ENCODE measurements at places on chromosomes 6 and 20. TPM values are rescaled to one million over a fixed set of nuclear protein-coding genes. Genes with fewer than 3 reads are reported as not detected.

The ERVFRD-1 gene
- total RNA-seq, result not detected

The VSX1 gene
- not detected for total RNA-seq

The HLA-DQB1 gene
- total RNA-seq, result 6.5 TPM

- H3K27me3 ChIP-seq, result peaks cover 4% of the 10 kb centered on the region
- no peak overlapping the region for H3K4me3 ChIP-seq
- H3K36me3 ChIP-seq, result no peaks in the 10 kb centered on the region
- DNase-seq, result no peak
- H3K27ac ChIP-seq, result no peak overlapping the region
Observed at GRCh38 chr6:14995208-14995607, 250.7 kb upstream of the JARID2 start.

- peaks cover 14% of the 10 kb centered on the region for H3K36me3 ChIP-seq
- H3K27me3 ChIP-seq, result no peaks in the 10 kb centered on the region
- DNase-seq, result peak; percentile 70
Observed at GRCh38 chr6:35082733-35083403, 58.3 kb downstream of the TCP11 start.

GRCh38 chr6:167849846-167850459, 23.2 kb downstream of the AFDN start:
- no peak for DNase-seq
- H3K4me1 ChIP-seq, result peaks cover 11% of the 10 kb centered on the region
- no peak overlapping the region for H3K4me3 ChIP-seq
- no peak overlapping the region for H3K27ac ChIP-seq
- H3K36me3 ChIP-seq, result no peaks in the 10 kb centered on the region
- H3K27me3 ChIP-seq, result no peaks in the 10 kb centered on the region

DNA sequence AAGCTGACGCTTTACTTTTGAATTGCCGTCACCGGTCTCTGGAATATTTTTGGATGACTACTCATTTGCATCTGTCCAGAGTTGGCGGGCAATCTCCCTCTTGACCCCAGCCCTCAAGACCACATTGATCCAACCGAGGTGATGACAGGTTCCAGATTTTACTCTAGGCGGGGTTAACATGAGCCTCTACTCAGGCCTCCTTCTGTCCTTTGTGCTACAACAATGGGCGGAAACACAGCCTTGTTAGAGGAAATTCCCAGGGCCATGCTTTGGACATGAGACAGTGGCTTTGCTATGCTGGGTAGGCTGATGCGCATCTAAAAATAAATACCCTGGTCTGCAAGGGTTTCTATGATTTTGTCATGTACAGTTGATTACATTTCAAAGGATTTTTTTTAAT, 27.0 kb upstream of the ADGRF5 start:
- H3K36me3 ChIP-seq, result no peaks in the 10 kb centered on the region
- H3K4me1 ChIP-seq, result no peaks in the 10 kb centered on the region
- no peak for DNase-seq
- H3K4me3 ChIP-seq, result no peak overlapping the region

DNA sequence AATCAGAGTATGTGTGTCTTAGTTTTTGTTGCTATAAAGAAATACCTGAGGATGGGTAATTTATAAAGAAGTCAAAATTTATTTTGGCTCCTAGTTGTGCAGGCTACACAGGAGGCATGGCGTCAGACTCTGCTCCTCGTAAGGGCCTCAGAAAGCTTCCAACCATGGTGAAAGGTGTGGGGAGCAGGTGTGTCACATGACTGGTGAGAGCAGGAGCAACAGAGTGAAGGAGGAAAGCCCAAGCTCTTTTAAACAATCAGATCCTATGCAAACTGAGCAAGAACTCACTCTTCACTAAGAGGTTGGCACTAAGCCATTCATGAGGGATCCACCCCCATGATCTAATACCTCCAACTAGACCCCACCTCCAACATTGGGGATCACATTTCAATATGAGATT, 1524.3 kb downstream of the HACE1 start:
- no peak overlapping the region for H3K4me3 ChIP-seq
- H3K4me1 ChIP-seq, result no peaks in the 10 kb centered on the region
- no peaks in the 10 kb centered on the region for H3K36me3 ChIP-seq
- H3K27me3 ChIP-seq, result no peaks in the 10 kb centered on the region
- no peak for DNase-seq

DNA sequence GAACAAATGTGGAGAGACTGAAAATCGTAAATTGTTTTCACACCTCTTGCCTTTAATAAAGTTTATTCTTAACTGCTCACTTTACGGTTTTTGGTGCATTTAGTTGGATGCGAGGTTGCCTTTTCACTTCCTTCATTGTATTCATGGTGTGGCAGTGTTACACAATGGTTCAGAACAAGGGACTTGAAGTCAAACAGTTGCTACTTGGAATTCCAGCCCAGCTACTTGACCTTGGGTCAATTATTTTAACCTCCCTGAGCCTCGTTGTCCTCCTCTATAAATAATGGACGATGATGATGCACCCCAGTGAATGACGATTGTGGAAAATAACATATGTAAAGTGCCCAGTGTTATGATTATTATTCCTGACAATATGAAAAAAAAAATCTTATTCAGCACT, 72.3 kb downstream of the CARMIL1 start:
- H3K4me3 ChIP-seq, result no peak overlapping the region
- H3K27me3 ChIP-seq, result no peaks in the 10 kb centered on the region
- H3K36me3 ChIP-seq, result no peaks in the 10 kb centered on the region
- peaks cover 6% of the 10 kb centered on the region for H3K4me1 ChIP-seq

DNA sequence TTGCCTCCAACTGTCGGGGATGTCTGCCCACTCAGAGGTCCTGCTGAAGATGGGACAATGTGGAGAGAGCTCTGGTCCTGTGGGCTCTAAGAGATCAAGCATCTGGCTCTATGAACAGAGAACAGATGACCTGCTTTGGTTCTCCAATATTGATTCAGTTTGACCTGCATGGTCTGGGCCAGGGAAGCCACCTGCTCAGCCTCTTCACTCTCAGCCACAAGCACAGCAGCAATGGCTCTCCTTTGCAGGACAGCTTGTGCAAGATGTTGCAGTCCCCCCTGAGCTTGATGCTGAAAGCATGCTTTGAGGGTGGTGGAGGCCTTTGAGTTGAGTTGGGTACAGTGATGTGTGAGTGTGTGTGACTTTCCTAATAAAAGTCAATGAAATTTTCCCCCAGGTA, 18.6 kb upstream of the MCM3 start:
- H3K4me1 ChIP-seq, result peaks cover 9% of the 10 kb centered on the region
- DNase-seq, result no peak
- H3K27me3 ChIP-seq, result peaks cover 2% of the 10 kb centered on the region
- no peak overlapping the region for H3K4me3 ChIP-seq
- no peaks in the 10 kb centered on the region for H3K36me3 ChIP-seq

GRCh38 chr6:99590728-99591672, 15.6 kb upstream of the PRDM13 start:
- H3K4me1 ChIP-seq, result peaks cover 9% of the 10 kb centered on the region
- H3K4me3 ChIP-seq, result no peak overlapping the region
- H3K27ac ChIP-seq, result no peak overlapping the region
- H3K36me3 ChIP-seq, result no peaks in the 10 kb centered on the region
- H3K27me3 ChIP-seq, result peaks cover 68% of the 10 kb centered on the region
- DNase-seq, result no peak

GRCh38 chr20:15655295-15655874, 917.9 kb downstream of the KIF16B start:
- H3K4me3 ChIP-seq, result no peak overlapping the region
- no peak for DNase-seq
- H3K27ac ChIP-seq, result peak overlapping the region; percentile 18
- H3K27me3 ChIP-seq, result no peaks in the 10 kb centered on the region
- H3K36me3 ChIP-seq, result no peaks in the 10 kb centered on the region
- H3K4me1 ChIP-seq, result peaks cover 14% of the 10 kb centered on the region

DNA sequence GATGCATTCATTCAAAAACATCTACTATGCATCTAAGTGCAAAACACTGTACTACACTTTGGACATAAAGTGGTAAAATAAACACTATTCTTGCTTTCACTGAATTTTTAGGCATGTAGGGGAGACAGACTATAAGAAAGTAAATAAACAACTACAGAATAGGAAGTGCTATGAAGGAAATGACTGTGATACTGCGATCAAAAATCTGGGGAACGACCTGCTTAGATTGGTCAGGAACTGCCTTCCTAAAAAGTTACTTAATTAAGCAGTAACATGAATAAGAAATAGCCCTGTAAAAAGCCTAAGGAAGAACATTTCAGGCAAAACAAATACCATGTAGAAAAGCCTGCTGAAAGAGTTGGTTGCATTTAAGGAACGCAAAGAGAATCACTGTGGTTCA, 50.6 kb downstream of the HACE1 start:
- DNase-seq, result no peak
- H3K4me3 ChIP-seq, result no peak overlapping the region
- no peaks in the 10 kb centered on the region for H3K27me3 ChIP-seq
- H3K4me1 ChIP-seq, result no peaks in the 10 kb centered on the region
- no peak overlapping the region for H3K27ac ChIP-seq
- H3K36me3 ChIP-seq, result no peaks in the 10 kb centered on the region

DNA sequence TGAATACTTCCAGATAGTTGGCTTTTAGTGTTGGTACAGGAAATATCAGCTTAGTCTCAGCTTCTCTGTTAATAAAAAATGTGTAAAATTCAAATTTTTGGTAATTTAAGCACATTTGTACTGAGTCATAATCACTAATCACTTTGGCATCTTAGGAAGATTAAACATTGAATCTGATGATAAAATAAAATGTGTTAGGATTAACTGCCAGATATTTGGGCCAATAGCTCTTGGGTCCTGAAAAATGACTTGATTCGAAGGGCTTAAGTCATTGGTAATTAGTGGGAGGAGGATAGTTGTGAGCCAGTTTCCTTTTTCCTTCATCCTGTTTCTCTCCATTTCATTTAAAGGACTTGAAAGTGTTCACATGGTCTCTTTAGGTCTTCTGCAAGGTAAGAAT, 426.1 kb downstream of the RFPL4B start:
- H3K4me3 ChIP-seq, result no peak overlapping the region
- H3K27ac ChIP-seq, result no peak overlapping the region
- H3K27me3 ChIP-seq, result no peaks in the 10 kb centered on the region
- DNase-seq, result no peak
- H3K36me3 ChIP-seq, result no peaks in the 10 kb centered on the region

DNA sequence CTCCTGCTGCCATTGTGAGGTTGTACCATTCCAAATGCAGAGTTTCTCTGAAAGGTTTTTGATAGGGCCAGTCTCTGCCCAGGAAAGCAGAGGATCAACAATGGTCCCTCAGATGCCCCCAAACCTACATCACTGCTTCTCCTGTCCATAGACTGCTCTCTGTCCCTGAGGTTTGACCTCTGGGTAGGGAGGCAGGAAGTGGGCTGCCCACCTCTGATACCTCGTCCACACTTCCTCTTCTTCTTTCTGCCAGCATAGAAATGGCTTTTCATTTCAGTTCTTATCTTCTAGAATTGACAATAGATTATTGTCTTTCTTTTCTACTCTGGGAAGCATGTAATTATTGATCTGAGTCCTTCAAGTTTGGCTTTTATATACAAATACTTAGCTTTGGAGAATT, 170.6 kb downstream of the TRMT11 start:
- H3K27me3 ChIP-seq, result no peaks in the 10 kb centered on the region
- DNase-seq, result no peak
- no peaks in the 10 kb centered on the region for H3K36me3 ChIP-seq
- no peak overlapping the region for H3K27ac ChIP-seq

DNA sequence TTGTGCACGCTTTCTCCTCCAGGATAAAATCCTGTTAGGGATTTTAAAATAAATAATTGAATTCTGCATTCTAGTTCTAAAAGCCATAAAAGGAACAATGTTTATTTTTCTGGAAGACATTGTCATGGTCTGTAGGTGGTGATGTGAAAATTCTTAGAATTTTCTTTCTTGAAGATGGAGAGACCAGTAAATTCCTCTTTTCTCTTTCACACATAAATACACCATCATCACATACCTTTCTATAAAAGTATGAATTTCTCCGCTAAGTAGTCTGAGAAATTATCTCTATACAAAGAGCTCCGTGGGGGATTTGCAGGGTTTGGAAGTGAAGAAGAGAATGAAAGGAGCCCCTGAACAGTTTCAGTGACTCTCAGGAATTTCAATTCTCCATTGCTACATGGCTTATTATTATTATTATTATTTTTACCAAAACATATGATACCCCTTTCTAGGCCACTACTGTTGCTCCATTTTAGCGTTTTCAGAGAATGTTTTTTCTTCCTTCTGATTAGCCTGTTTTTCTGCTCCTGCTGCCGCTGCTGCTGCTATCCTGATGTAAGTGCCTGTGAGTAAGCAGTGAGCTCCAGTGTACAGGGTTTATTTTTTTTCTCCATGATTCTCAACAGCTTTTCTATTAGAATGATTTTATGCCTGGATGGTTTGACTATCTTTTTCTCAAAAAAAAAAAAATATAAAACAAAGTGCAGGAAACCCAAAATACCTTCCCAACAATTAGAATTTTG, 145.8 kb downstream of the SAMD5 start:
- no peaks in the 10 kb centered on the region for H3K4me1 ChIP-seq
- H3K4me3 ChIP-seq, result no peak overlapping the region
- no peak overlapping the region for H3K27ac ChIP-seq
- no peaks in the 10 kb centered on the region for H3K36me3 ChIP-seq

GRCh38 chr6:145336119-145336518, 399.2 kb downstream of the EPM2A start:
- no peaks in the 10 kb centered on the region for H3K27me3 ChIP-seq
- DNase-seq, result no peak
- no peak overlapping the region for H3K27ac ChIP-seq
- no peaks in the 10 kb centered on the region for H3K36me3 ChIP-seq
- no peak overlapping the region for H3K4me3 ChIP-seq

DNA sequence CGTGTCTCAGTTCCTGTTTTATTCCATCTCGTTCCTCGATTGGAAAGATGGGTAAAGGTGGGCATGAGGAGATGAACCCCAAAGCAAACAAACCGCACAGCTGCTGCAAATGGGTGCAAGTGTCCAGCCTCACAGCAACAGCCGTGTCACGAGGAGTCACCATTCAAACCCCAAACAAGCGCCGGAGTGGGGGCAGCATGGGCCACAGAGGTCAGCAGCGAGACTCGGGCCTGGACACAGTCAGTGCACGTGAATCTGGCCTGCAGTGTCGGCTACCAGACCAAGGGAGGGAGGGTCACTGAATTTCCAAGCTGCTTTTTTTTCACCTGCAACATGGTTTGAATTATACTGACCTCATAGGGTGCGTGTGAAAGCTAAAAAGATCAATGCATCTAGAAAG, 63.5 kb downstream of the EZR start:
- H3K36me3 ChIP-seq, result no peaks in the 10 kb centered on the region
- H3K4me3 ChIP-seq, result no peak overlapping the region
- H3K4me1 ChIP-seq, result no peaks in the 10 kb centered on the region
- H3K27me3 ChIP-seq, result no peaks in the 10 kb centered on the region

DNA sequence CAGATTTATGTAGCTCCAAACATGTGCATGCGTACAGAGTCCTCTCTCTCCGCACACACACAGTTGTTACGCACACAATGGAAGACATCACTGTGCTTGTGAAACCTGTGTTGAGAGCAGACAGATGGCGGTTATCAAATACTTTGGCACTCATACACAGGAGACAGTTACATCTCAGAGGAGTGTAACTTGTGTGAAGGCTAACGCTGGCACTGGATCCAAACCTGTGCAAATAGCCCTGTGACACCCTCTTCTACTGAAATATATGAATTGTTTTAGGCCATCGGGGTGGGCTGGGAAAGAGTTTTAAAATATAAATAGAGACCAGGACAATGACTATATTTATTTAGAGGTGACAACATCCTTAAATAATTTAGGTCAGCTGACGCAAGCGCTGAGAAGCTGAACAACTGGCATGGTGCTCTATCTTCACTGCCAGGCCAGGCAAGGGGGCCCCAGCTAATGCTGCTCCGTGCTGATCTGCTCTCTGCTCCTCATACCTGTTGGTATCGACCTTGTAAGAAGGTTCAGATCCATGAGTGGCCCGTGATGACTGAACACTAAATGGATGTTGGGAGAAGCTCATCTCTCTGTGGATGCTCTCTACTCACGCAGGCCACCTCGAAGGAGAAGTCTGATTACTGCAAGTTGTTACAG, 69.4 kb downstream of the FOXC1 start:
- no peak overlapping the region for H3K4me3 ChIP-seq
- H3K27ac ChIP-seq, result no peak overlapping the region
- DNase-seq, result no peak
- peaks cover 4% of the 10 kb centered on the region for H3K4me1 ChIP-seq
- H3K27me3 ChIP-seq, result no peaks in the 10 kb centered on the region
- H3K36me3 ChIP-seq, result no peaks in the 10 kb centered on the region

Data from osteoblast (primary cell).